ENCODE measurements at places on chromosomes 2 and 18. TPM values are rescaled to one million over a fixed set of nuclear protein-coding genes. Genes with fewer than 3 reads are reported as not detected.

FBXO36 gene
- total RNA-seq, result 1.7 TPM

RIT2 gene
- total RNA-seq, result not detected

IL1RN gene
- total RNA-seq, result 8.6 TPM

KDSR gene
- total RNA-seq, result 72.4 TPM

HOXD3 gene
- total RNA-seq, result 1.2 TPM

ASB18 gene
- not detected for total RNA-seq

ALK gene
- 2.0 TPM for total RNA-seq

KIF5C gene
- 4.5 TPM for total RNA-seq

EMX1 gene
- total RNA-seq, result not detected

GRCh38 chr18:63218472-63218871, 101.1 kb downstream of the BCL2 start:
- no peak overlapping the region for H3K27ac ChIP-seq
- no peaks in the 10 kb centered on the region for H3K36me3 ChIP-seq
- peaks cover 24% of the 10 kb centered on the region for H3K4me1 ChIP-seq
- no peaks in the 10 kb centered on the region for H3K27me3 ChIP-seq

DNA sequence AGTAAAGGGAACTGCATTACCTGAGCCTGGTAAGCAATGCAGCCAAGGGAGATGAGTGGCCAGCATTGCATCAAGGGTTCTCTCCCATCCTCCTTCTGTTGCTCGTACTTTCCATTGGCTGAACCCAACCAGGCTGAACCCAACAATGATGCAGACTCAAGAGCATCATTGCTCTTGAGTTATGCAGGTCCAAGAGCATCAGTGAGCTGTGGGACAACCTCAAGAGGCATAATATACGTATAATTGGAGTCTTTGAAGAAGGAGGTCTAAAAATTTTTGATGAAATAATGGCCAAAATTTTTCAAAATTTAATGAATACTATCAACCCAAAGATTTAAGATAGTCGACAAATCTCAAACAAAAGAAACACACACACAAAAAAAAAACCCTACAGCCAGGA, 213.0 kb downstream of the RNF152 start:
- no peaks in the 10 kb centered on the region for H3K4me1 ChIP-seq
- H3K27ac ChIP-seq, result no peak overlapping the region
- no peaks in the 10 kb centered on the region for H3K27me3 ChIP-seq
- no peak for DNase-seq

- peak overlapping the region; percentile 11 for H3K27ac ChIP-seq
- peaks cover 31% of the 10 kb centered on the region for H3K4me1 ChIP-seq
- no peaks in the 10 kb centered on the region for H3K27me3 ChIP-seq
- H3K36me3 ChIP-seq, result no peaks in the 10 kb centered on the region
- no peak for DNase-seq
- H3K4me3 ChIP-seq, result no peak overlapping the region
Measured at GRCh38 chr2:237312021-237312755, 101.8 kb downstream of the COL6A3 start.

GRCh38 chr2:112199188-112199587, 55.7 kb downstream of the ZC3H8 start:
- DNase-seq, result no peak
- H3K27ac ChIP-seq, result no peak overlapping the region
- no peak overlapping the region for H3K4me3 ChIP-seq
- H3K27me3 ChIP-seq, result no peaks in the 10 kb centered on the region

GRCh38 chr2:62738981-62739936, 33.7 kb downstream of the EHBP1 start:
- H3K4me3 ChIP-seq, result no peak overlapping the region
- no peaks in the 10 kb centered on the region for H3K36me3 ChIP-seq
- H3K27ac ChIP-seq, result no peak overlapping the region
- peaks cover 12% of the 10 kb centered on the region for H3K4me1 ChIP-seq

DNA sequence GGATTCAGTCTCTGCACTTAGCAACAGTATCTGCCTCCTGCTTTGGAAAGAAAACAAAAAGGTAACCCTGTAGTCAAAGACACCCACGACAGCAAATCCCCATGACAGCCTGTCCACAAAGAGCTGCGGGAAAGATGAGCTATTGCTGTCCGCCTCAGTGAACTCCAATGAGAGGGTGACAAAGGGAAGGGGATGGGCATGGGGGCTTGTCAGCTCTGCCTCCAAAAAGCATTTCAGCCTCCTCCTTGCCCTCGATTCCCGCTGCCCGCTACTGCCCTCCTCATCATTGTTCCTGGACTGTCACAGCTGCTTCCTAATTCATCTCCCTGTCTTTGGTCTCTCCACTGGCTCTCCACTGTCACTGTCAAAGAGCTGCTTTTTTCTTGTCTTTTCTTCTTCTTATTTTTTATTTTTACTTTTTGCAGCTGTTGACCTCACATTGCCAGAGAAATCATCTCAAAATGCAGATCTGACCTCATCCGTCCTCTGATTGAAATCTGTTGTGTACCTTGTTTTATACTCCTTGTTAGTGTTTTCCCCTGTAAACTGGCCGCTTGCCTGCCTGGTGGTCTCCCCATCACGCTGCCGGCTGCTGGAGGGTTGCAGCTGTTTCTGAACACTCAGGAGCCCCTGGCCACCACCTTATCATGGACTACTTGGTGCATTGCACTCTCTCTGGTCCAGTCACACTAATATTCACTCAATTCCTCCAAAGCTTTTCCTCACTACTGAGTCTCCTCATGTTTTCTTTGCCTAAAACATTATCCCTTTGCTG, 7.9 kb upstream of the E2F6 start:
- no peak for DNase-seq
- H3K27me3 ChIP-seq, result no peaks in the 10 kb centered on the region
- no peaks in the 10 kb centered on the region for H3K4me1 ChIP-seq
- H3K27ac ChIP-seq, result no peak overlapping the region
- no peak overlapping the region for H3K4me3 ChIP-seq
- H3K36me3 ChIP-seq, result no peaks in the 10 kb centered on the region

- no peaks in the 10 kb centered on the region for H3K36me3 ChIP-seq
- H3K27ac ChIP-seq, result no peak overlapping the region
- no peaks in the 10 kb centered on the region for H3K4me1 ChIP-seq
- DNase-seq, result no peak
- no peak overlapping the region for H3K4me3 ChIP-seq
Measured at GRCh38 chr2:191428141-191428540, 182.9 kb downstream of the MYO1B start.

DNA sequence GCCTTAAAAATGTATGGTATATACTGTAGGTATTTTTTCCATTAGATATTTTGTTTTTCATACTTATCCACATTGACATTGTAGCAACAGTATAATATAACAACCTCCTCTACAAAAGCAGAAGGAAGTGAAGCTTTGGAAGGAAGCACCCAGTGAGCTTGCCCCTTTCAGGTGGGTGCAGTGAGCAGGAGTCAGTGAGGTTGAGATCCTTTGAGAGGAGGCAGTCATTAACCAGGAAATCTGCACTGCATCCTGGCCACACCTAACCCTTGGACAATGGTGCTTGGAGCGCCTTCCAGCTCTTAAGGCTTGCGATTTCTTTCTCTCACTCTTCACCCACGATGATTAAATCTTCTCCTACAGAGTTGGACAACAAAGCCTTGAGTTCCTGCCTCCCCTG, 13.9 kb downstream of the IL37 start:
- H3K4me3 ChIP-seq, result no peak overlapping the region
- no peaks in the 10 kb centered on the region for H3K27me3 ChIP-seq
- H3K4me1 ChIP-seq, result no peaks in the 10 kb centered on the region
- no peak for DNase-seq
- no peak overlapping the region for H3K27ac ChIP-seq

GRCh38 chr2:61454383-61454782, 16.5 kb downstream of the USP34 start:
- H3K36me3 ChIP-seq, result no peaks in the 10 kb centered on the region
- no peak for DNase-seq
- no peaks in the 10 kb centered on the region for H3K27me3 ChIP-seq
- H3K4me1 ChIP-seq, result peaks cover 19% of the 10 kb centered on the region
- H3K27ac ChIP-seq, result no peak overlapping the region

GRCh38 chr2:9392898-9393765, 30.2 kb downstream of the ITGB1BP1 start:
- H3K4me1 ChIP-seq, result no peaks in the 10 kb centered on the region
- H3K36me3 ChIP-seq, result peaks cover 56% of the 10 kb centered on the region
- DNase-seq, result no peak

GRCh38 chr2:70922235-70923234, 13.2 kb upstream of the ATP6V1B1 start:
- H3K4me3 ChIP-seq, result no peak overlapping the region
- H3K36me3 ChIP-seq, result no peaks in the 10 kb centered on the region
- H3K27ac ChIP-seq, result no peak overlapping the region
- no peaks in the 10 kb centered on the region for H3K27me3 ChIP-seq

All from thoracic aorta (tissue), 2 donors.